ENCODE measurements at places on chromosomes 3 and 15. TPM values are rescaled to one million over a fixed set of nuclear protein-coding genes. Genes with fewer than 3 reads are reported as not detected.

DNA sequence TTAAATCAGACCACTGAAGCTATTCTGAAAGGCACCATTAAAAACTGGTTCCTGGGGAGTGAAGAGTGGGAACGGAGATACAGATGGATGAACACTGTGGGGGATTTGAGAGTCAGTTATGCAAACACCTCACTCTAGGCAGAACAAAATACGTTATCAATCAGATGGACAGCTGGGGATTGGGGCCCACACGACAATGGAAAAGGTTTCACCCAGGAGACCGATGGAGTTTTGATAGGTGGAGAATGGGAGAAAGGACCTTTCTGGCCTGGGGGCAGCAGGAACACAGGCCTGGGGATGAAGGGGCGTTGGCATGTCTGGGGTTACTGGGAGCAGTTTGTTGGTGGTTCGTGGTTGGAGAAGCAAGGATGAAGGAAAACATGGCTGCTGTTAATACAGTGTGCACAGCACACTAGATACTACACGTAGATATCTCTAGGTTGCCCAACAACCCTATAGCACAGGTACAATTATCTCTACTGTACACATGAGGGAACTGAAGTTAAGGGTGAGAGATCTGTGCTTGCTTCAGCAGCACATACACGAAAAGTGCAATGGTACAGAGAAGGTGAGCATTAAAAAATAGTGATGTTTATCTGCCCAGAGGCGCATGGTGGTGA is 16.5 kb downstream of the ST6GAL1 start:
- H3K4me3 ChIP-seq, result no peak overlapping the region
- H3K27me3 ChIP-seq, result no peaks in the 10 kb centered on the region
- H3K36me3 ChIP-seq, result no peaks in the 10 kb centered on the region

Gene ITIH1
- not detected for total RNA-seq

DNA sequence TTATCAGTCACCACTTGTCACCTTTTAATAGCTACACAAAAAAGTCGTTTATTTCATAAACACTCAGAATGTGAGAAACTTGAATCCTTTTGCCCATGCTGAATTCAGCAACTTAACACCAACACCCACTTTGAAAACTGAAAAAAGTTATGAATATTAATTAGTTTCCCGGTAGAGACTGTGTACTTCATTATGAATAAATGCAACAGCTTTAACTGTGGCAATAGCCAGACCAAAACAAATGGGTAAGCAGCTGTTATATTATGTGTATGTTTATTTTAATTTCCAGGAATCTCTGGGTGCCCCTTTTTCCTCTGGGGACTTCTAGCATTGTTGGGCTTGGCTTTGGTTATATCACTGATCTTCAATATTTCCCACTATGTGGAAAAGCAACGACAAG is 7.8 kb downstream of the TRAT1 start:
- H3K4me3 ChIP-seq, result no peak overlapping the region
- H3K4me1 ChIP-seq, result no peaks in the 10 kb centered on the region
- H3K27me3 ChIP-seq, result no peaks in the 10 kb centered on the region
- H3K36me3 ChIP-seq, result no peaks in the 10 kb centered on the region

Gene ADIPOQ
- total RNA-seq, result under 0.01 TPM

- peaks cover 10% of the 10 kb centered on the region for H3K4me1 ChIP-seq
- H3K27ac ChIP-seq, result peak overlapping the region; percentile 72
- DNase-seq, result peak; percentile 90
These were observed 631 bp downstream of the NKTR start for GRCh38 chr3:42600958-42601675.

DNA sequence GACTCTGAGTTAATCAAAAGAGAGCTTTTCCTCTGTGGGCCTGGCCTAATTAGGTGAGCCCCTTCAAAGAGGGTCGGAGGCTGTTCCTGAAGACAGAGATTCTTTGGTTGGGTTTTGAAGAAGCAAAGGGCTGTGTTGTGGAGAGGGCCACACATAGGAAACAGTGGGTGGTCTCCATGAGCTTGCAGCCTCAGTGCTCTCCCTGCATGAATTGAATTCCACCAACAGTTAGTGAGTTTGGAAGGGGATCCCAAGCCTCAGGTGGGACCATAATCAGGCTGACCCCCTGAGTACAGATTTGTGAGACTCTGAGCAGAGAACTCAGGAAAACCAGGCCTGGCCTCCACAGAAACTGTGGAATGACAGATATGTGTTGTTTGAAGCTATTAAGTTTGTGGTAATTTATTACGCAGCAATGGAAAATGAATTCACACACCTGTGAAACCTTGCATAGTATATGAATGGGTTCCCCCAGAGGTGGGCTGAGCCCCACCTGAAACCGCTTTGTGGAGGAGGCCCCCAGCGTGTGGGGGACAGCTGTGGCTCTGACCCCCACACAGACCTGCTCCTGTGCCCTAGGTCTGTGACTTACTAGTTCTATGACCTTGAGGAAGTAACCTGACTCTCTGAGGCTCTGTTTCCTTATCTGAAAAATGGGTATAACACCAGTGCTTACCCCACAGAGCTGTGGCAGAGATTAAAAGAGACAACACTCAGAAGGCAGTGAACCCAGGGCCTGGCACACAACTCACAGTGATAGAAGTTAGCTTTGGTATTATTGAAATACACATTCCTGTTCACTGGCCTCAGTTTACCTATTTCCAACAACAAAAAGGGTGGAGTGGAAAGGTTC is 431.3 kb downstream of the FOXP1 start:
- peaks cover 4% of the 10 kb centered on the region for H3K4me1 ChIP-seq
- DNase-seq, result no peak
- no peak overlapping the region for H3K27ac ChIP-seq
- H3K27me3 ChIP-seq, result no peaks in the 10 kb centered on the region
- no peaks in the 10 kb centered on the region for H3K36me3 ChIP-seq

DNA sequence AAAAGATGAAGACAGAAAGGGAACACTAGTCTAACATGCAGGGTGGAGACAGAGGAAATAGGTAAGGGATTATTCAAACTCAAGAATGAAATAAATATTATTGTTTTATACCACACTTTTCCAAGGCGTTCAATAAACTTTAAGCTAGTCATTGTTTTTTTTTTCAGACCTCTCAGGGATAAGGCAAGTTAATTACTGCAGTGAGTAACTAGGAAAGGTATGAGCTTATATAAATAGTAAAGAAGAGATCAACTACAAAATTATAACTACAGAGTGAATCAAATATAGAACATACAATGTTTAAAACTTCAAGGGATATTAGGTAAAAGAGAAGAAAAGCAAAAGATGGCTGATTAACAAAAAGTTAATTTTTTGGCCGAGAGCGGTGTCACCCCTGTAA is 31.5 kb upstream of the XXYLT1 start:
- peaks cover 5% of the 10 kb centered on the region for H3K4me1 ChIP-seq
- H3K27me3 ChIP-seq, result no peaks in the 10 kb centered on the region
- peak; percentile 58 for DNase-seq

Gene NR2F2
- 13.0 TPM for total RNA-seq

- no peak for DNase-seq
- H3K4me3 ChIP-seq, result no peak overlapping the region
- peaks cover 64% of the 10 kb centered on the region for H3K36me3 ChIP-seq
- no peaks in the 10 kb centered on the region for H3K27me3 ChIP-seq
These were observed 17.7 kb downstream of the FEM1B start for GRCh38 chr15:68295014-68295805.

DNA sequence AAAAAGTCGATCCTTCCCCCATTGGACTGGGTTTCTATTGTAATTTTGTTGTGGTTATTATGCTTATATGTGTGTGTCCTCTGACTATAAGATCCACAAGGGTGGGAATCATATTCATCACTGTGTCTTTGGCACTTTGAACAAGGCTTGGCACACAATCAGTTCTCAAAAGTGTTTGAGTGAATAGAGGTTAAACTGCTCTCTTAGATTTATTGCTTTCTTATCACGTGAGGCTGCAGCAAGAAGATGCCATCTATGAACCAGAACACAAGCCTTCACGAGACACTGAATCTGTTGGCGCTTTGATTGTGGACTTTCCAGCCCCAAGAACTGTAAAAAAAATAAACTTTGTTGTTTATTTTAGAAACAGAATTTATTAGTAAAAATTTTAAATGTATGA is 295.0 kb upstream of the MDFIC2 start:
- no peak for DNase-seq
- H3K27ac ChIP-seq, result no peak overlapping the region
- no peaks in the 10 kb centered on the region for H3K36me3 ChIP-seq
- H3K27me3 ChIP-seq, result peaks cover 2% of the 10 kb centered on the region
- no peak overlapping the region for H3K4me3 ChIP-seq

DNA sequence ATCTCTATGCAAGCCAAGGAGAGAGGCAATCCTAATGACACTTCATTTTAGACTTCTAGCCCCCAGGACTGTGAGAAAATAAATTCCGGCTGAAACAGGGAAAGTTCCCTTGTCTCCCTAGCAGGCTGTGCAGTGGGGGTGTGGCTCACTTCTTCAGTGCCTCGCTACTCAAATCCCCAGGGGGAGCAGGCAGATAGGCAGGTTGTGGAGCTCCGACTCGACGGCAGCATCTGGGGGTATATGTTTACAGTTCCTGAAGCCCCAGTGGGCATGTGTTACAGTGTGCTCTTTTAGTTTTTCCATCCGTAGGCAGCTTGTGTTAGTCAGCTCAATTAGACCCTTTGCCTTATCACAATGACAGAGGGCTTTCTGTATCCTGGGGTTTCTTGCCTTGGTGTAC is 836.5 kb downstream of the PDCD6IP start:
- no peaks in the 10 kb centered on the region for H3K27me3 ChIP-seq
- no peak overlapping the region for H3K27ac ChIP-seq
- no peak overlapping the region for H3K4me3 ChIP-seq
- no peaks in the 10 kb centered on the region for H3K36me3 ChIP-seq
- H3K4me1 ChIP-seq, result no peaks in the 10 kb centered on the region

- H3K4me1 ChIP-seq, result no peaks in the 10 kb centered on the region
- no peak for DNase-seq
- H3K4me3 ChIP-seq, result no peak overlapping the region
- H3K27me3 ChIP-seq, result no peaks in the 10 kb centered on the region
- no peaks in the 10 kb centered on the region for H3K36me3 ChIP-seq
These were observed 161.6 kb downstream of the MYRIP start for GRCh38 chr3:39970982-39971381.

DNA sequence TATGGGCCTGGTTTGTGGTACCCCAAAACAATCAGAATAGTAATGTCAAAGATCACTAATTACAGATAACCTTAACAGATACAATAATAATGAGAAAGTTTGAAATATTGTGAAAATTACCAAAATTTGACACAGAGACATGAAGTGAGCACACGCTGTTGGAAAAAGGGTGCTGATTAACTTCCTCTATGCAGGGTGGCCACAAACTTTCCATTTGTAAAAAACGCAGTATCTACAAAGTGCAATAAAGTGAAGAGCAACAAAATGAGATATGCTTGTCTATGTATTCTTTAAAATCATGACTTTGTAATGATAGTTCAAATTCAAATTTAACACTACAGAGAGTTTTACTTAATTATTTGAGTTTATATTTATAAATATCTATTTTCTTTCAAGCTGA is 7.6 kb upstream of the TIGIT start:
- H3K4me1 ChIP-seq, result no peaks in the 10 kb centered on the region
- H3K36me3 ChIP-seq, result no peaks in the 10 kb centered on the region
- no peak overlapping the region for H3K4me3 ChIP-seq
- no peak for DNase-seq
- H3K27me3 ChIP-seq, result no peaks in the 10 kb centered on the region

Data from osteoblast (primary cell).